ENCODE measurements at places on chromosomes 5 and 9. TPM values are rescaled to one million over a fixed set of nuclear protein-coding genes. Genes with fewer than 3 reads are reported as not detected.

The OR1J2 gene
- total RNA-seq = not detected

The PAPPA gene
- not detected for total RNA-seq

The PCDHGB4 gene
- not detected for total RNA-seq

The EIF4E1B gene
- total RNA-seq = not detected

The GHR gene
- total RNA-seq = not detected

The CTXN3 gene
- not detected for total RNA-seq

The TEX48 gene
- total RNA-seq = not detected

The PCDHA4 gene
- total RNA-seq = not detected

The HTR1A gene
- not detected for total RNA-seq

The NADK2 gene
- 12.7 TPM for total RNA-seq

The LCP2 gene
- not detected for total RNA-seq

The GOLGA1 gene
- total RNA-seq = 5.4 TPM

The PCDHB2 gene
- total RNA-seq = 0.13 TPM

The CCNO gene
- 12.4 TPM for total RNA-seq

The TNIP1 gene
- total RNA-seq = 103 TPM

Data from HT-29 (cell line).